ENCODE measurements at places on chromosomes 1 and 21.

DNA sequence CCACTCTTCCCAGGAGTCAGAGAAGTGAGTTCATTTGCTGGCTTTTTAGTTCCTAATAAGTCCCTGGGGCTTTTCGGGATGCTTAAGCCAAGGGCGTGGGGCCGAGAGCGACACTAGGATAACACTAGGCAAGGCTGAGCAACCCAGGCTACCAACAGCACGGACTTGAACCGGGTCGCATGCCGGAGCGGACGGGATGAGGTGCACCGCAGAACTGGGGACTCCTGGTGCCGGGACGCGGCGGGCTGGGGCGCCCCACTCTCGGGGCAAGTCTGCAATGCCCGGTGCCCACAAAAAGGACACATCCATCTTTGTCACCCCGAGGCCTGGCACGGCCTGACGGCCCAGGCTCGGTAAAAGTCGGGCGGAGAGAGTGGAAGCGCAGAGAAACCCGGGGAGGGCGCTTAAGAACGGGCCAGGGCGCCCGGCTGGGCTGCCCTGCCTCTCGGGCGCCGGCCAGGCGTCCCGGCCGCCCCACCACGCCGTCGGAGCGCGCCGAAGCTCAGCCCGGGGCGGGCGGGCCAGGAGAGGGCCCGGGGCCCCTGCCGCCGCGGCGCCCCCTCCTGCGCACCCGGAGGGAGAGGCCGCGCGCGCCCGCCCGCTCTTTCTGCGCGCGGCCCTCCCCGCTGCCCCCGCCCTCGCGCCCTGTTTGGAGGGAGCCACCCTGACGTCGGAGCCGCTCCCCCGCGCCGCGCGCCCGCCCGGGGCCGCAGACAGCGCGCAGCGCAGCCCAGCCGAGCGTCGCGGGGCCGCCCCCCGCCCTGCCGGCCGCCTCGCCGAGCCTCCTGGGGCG is at the start of gene NBL1:
NBL1 (plus strand) TSS at position 710 of the 793 bp plus-strand sequence. CDS start 10,720 bp downstream, outside the sequence.
- DNase-seq = peak; percentile 80

GRCh38 chr1:65526049-65526556 is 105.6 kb downstream of the LEPR start:
- no peak for DNase-seq

DNA sequence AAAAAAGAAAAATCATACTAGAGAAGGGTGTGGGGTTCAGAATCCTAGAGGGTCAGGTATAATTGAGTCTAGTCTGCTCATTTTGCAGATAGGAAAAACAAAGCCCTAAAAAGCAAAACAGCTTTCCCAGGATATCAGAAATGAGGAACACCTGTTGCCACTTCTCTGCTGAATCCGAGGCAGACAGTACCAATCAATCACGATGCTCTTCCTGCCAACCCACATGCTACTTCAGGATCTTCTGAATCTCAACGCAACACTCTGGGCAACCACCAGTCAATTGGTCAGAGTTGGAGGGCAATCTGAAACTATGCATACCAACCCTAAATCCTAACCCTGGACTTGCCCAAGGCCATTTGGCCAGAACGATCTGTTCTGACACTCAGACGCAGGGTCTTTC is 128.3 kb downstream of the EPHB2 start:
- DNase-seq = no peak

- DNase-seq = no peak
Measured at GRCh38 chr1:109114342-109114674, 393 bp downstream of the ELAPOR1 start.

GRCh38 chr1:211735208-211736170 is 60.1 kb upstream of the NEK2 start:
- no peak for DNase-seq

- no peak for DNase-seq
Measured at GRCh38 chr1:119893827-119894700, 2.3 kb downstream of the ADAM30 start.

DNA sequence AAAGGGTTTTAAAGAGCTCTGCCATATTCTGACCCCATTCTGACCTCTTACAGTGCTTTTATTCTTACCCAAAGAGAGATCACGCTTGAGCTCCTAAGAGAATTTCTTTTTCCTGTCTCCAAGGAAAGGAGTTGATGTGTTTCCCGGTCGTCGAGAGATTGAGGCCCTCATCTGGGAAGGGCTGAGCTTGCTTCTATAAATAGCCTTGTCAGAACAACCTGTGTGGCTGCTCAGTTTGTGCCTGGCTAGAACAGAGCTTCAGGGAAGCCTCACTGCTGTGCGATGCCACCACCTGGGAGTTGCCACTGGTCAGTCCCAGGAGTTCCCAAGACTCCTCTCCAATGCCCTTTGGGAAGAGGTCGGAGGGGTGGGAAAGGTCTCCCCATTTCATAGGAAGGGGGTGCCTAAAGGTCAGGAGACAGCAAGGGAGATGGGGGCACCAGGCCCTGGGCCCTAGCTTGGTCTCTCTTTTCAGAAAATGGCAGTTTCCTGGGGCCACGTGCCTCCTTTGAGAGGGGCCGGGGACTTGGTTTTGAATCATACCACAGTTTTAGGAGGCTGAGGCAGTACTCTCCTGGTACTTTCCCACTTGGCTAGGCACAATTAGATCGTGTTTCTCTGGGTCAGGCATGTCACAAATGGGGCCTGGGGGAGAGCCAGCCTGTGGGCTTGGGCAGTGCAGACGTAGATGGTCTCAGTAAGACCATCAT is 52.1 kb downstream of the EIF2D start:
- DNase-seq = no peak

GRCh38 chr21:18960306-18960705 is 556.7 kb upstream of the TMPRSS15 start:
- DNase-seq = no peak

DNA sequence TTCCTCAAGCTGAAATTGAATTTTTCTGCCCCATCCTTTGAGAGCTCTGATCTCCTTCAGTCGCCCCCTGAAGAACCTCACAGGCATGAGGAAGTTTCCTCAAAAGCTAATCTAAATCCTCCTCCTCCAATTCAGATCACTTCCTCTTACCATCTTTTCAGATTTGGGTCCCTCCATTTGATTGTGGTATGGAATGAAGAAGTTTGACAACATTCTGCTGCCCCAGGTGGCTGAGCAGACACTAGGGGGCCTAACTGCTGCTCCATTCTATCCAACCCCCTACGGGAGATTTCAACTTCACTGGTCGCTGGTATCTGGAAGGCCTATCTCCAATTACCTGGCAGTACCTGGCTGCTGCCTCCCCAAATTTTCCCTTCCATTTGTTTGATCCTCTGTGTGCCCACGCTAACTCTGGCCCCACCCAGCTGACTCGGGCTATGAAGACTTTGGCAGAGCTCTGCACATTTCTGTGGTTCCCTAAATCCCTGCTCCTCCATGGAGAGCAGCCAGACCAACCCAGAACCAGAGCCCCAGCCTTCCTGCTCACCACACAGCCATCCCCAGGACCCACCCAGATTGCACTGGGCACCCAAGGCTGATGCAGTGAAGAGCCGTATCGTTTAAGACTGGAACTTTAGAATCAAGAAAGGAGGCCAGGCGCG is 7.8 kb downstream of the IRF6 start:
- DNase-seq = no peak

DNA sequence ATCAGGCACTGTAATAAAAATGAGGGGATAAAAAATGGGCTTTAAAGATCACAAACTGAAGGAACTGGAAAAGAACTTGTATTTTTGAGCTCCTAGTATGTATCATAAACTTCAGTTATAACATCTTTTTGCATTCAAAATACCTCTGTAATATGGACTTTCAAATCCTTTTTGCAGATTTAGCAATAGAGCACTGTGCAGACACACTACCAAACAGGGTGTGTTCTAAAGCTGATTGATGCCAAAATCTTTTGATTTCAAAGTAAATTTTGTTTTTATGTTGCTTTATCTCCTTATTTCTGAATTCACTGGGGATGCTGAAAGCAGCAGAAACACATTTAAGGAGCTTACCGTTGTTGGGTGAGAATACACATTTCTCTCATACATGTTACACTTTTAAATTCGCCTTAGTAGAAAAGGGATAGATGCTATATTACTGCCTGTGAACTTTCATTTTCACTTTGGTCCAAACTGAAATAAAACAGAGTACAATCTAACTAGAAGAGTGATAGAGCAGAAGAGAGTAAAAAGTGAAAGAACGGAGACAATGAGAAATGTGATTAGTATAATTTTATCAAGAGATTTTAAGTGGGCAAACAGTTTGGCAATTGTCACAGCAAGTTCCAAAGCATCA is 1126.6 kb downstream of the BRINP3 start:
- no peak for DNase-seq

DNA sequence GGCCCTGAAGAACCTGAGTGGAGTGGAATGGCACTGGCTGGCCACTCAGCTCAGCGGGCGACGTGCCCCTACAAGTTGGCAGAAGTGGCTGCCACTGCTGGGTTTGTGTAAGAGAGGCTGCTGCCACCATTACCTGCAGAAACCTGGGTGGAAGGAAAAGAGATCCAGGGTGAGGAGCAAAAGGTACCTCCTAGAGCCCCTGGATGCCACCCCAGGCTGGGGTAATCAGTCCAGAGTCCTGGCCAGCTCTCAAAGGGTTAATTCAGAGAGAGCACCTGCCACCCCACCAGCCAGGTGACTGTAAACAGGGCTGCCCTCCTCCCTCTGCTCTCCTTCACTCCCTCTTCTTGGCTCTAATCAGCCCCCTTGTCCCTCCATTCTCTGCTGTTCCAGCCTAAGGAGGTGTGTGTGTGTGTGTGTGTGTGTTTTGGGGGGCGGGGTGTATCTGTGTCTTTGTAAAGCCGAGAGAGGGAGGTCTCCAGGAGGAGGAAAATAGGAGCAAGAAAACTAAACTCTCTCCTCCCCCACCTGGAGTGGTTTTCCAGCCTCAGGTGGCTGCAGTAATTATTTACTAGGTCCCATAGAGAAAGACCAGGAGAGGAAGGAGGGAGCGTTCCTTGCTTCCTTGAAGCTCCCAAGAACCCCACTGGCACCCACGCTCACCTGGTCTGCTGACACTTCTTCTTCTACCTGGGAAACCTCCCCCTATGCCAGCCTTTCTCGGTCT is 12.6 kb downstream of the TRIM46 start:
- DNase-seq = peak; percentile 42

DNA sequence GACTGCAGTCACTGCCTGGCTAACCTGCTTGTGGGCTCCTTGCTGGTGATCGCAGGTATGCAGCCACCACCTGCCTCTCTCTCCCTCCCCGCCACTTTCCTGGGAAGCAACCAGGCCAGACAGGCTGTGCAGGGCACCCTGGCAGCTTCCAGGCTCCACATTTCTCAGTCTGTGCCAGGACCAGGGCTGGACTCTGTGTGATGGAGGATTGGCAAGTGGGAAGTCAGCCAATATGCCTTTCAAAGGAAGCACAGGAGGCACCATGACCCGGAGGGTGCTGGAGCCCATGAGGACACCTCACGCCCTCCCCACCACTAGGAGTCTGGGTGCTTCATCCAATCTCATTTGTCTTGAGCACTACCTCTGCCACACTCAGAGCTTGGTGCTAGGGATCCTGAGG is 15.8 kb upstream of the DISP3 start:
- no peak for DNase-seq

GRCh38 chr21:46295996-46296752 is 10.0 kb downstream of the YBEY start:
- DNase-seq = peak; percentile 85

DNA sequence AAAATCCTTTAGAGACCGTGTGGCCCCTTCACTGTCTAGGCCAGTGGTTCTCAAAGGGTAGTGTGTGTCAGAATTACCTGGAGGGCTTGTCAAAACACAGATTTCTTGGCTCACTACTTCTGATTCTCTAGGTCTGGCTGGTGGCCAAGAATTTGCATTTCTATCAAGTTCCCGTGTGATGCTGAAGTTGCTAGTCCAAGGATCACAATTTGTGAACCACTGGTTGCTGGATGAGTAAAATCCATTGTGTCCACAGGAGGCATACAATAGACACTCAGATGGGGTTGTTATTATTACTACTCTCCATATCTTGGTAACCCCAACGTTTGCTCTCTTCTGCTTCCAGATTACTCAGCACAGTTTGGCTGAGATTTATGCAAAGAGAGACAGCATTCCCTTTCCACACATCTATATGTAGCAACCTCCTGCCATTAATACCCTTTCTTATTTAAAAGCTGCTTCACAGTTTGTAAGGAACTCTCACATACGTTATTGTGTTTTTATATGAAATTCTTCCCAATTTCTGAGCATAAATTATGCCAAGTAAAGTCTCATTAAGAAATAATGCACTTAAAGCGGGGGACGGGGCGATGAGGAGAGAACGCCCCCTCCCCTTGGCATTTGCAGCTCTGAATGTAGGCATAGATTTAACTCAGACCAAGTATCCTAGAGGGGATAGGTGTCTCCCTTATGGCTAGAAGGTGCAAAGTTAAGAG is 720 bp upstream of the TMCC2 start:
- no peak for DNase-seq

GRCh38 chr1:1306070-1306660 is 1.6 kb downstream of the ACAP3 start:
- DNase-seq = no peak

DNA sequence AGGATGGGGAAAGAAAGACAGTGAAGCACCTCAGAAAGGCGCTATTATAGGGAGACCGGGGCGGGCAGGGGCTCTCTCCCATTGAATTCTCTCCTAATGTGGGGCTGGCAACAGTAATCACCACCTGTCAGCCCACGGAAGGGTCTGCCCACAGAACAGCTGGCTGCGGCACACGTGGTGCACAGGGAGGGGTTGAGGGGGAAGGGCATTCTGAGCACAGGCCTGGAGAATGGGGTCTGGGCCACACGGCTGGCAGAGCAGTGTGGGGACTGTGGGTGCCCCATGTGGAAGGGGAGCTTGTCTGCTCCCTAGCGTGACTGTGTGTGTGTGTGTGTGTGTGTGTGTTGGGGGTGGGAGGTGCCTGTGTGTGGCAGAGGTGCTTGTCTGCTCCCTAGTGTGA is 4.1 kb downstream of the OLFML3 start:
- DNase-seq = peak; percentile 58

GRCh38 chr1:64624218-64624713 is 120.6 kb upstream of the RAVER2 start:
- peak; percentile 51 for DNase-seq

GRCh38 chr1:230550428-230550827 is 91.9 kb upstream of the COG2 start:
- DNase-seq = no peak

DNA sequence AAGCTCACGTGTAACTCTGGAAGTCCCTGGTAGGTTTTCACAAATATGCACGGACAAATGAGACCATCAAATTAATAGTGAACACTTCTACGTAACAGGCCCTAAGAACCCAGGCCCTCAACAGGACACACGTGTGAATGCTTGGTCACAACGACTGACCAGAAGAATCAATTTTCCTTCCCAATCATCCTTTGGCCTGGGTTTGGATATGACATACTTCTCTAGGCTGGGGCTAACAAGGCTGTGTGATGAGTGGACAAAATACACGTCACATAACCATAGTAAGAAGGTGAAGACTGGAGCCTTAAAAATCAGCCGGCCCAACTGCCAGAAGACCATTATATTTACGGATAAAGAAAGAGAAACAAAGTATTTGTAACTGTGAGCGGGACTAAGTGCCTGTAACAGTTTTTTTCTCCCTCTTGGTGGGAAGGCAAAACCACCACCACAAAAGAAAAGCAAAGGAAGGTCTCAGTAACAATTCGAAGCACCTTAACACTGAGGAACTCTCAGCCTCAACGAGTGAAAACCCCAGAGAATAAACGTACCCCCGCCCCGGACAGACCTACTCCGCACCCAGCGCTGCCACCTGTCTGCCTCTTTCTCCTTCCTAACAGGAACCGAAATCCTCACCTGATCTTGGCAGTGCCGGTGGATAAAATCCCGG is 450 bp downstream of the SDE2 start:
- no peak for DNase-seq
